ENCODE measurements at places on chromosomes 3 and 15.

DNA sequence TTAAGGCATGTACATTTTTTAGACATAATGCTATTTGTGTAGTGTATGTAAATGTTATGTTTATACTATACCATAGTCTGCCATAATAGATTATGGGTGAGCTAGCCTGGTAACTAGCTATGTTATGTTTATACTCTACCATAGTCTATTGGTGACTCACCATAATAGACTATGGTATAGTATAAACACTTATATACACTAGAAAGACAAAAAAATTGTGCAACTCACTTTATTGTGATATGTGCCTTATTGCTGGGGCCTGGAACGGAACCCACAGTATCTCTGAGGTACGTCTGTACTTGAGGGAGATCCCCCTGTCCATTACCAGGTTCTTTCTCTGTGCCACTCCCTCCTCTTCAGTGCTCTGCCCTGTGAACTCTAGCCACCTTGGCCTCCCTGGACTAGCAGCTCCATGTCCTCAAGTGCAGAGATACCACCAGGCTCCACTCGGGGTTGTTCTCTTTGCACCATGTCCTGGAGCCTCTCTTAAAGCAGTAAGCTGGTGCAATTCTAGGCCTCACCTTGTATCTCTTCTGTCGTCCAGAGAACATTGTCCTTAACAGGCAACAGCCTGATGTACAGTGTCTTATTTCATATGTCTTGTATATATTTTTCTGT, 60.8 kb upstream of the PXYLP1 start:
- no peak overlapping the region for H3K27ac ChIP-seq
- no peaks in the 10 kb centered on the region for H3K4me1 ChIP-seq
- H3K4me3 ChIP-seq: no peak overlapping the region
- H3K36me3 ChIP-seq: no peaks in the 10 kb centered on the region
- no peak for DNase-seq
- no peaks in the 10 kb centered on the region for H3K27me3 ChIP-seq

- no peak overlapping the region for H3K4me3 ChIP-seq
- H3K27ac ChIP-seq: no peak overlapping the region
- peaks cover 5% of the 10 kb centered on the region for H3K4me1 ChIP-seq
- H3K36me3 ChIP-seq: peaks cover 33% of the 10 kb centered on the region
- no peaks in the 10 kb centered on the region for H3K27me3 ChIP-seq
Measured at GRCh38 chr15:71261909-71262308, 146.6 kb downstream of the THSD4 start.

GRCh38 chr15:62391641-62392262, 226.7 kb upstream of the C2CD4B start:
- peak overlapping the region; percentile 78 for H3K27ac ChIP-seq
- peaks cover 8% of the 10 kb centered on the region for H3K27me3 ChIP-seq
- peak; percentile 76 for DNase-seq
- no peaks in the 10 kb centered on the region for H3K36me3 ChIP-seq
- peaks cover 8% of the 10 kb centered on the region for H3K4me1 ChIP-seq

- no peaks in the 10 kb centered on the region for H3K4me1 ChIP-seq
- H3K4me3 ChIP-seq: no peak overlapping the region
- no peak overlapping the region for H3K27ac ChIP-seq
- H3K27me3 ChIP-seq: peaks cover 5% of the 10 kb centered on the region
Measured at GRCh38 chr15:87345961-87346360, 910.6 kb downstream of the NTRK3 start.

DNA sequence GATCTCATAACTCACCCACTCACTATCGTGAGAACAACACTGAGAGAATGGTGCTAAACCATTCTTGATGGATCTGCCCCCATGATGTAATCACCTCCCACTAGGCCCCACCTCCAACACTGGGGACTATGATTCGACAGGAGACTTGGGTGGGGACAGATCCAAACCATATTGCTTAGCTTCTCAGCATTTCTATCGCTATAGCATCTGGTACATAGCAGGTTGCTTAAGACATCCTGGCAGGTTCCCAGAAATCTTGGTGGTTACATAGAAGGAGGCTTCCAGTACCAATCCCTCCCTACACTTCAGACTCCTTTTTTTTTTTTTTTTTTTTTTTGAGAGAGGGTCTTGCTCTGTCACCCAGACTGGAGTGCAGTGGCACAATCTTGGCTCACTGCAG, 487.8 kb downstream of the EDEM1 start:
- no peaks in the 10 kb centered on the region for H3K36me3 ChIP-seq
- DNase-seq: no peak
- H3K4me1 ChIP-seq: no peaks in the 10 kb centered on the region
- no peaks in the 10 kb centered on the region for H3K27me3 ChIP-seq
- no peak overlapping the region for H3K4me3 ChIP-seq

- H3K4me3 ChIP-seq: no peak overlapping the region
- peaks cover 17% of the 10 kb centered on the region for H3K4me1 ChIP-seq
- peaks cover 5% of the 10 kb centered on the region for H3K27me3 ChIP-seq
- no peak for DNase-seq
Measured at GRCh38 chr15:39250001-39250400, 330.9 kb upstream of the THBS1 start.

- no peak for DNase-seq
- H3K4me3 ChIP-seq: no peak overlapping the region
- no peaks in the 10 kb centered on the region for H3K27me3 ChIP-seq
- no peaks in the 10 kb centered on the region for H3K4me1 ChIP-seq
- no peaks in the 10 kb centered on the region for H3K36me3 ChIP-seq
Measured at GRCh38 chr15:94607176-94607654, 375.9 kb downstream of the MCTP2 start.

- no peaks in the 10 kb centered on the region for H3K27me3 ChIP-seq
- no peak overlapping the region for H3K27ac ChIP-seq
- no peak for DNase-seq
- H3K36me3 ChIP-seq: no peaks in the 10 kb centered on the region
Measured at GRCh38 chr3:189621948-189622603, 9.1 kb upstream of the TP63 start.

DNA sequence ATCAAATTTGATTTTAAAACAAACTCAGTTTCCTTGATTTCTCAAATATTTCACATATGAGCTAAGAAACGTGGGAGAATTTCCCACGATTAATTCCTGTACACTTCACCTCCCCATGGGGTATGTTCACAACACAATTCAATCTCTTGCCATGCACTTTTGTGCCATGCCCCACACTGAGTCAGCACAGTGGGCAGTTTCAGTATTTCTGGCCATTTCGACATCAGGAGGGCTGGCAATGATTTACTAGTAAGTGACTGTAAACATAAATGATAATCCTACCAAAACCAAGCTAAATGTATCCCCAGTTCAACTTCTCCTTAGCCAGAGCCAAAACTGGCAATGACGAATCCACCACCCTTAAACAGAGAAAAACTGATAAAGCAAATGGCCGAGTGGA, 293.6 kb downstream of the FGF12 start:
- H3K36me3 ChIP-seq: no peaks in the 10 kb centered on the region
- H3K4me3 ChIP-seq: no peak overlapping the region
- no peaks in the 10 kb centered on the region for H3K4me1 ChIP-seq
